Activated CD4-positive, CD25-positive, alpha-beta regulatory T cell treated with anti-CD3 and anti-CD28 coated beads, Interleukin-2, amount 50 U/mL, for 72 hours (primary cell): ENCODE measurements at places on chromosomes 6 and 20.

DNA sequence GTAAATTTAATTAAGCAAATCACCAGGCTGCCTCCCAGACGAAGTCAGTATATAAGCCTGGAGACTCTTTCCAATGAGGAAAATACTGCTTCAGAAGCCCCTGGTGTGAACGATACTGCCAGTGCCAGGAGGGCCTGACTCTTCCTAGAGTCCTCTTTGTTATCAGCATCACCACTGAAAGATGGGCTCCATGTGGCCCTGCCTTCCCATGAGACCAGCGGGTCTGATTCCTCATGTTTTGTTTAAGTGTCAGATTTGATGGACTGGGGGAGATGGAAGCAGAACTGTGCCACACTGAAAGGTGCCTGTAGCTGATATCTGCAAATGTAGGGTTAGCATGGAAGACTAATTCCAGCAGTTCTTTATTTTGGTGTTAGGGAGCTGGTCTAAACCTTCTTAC is 7.9 kb downstream of the NQO2 start:
- DNase-seq: no peak

DNA sequence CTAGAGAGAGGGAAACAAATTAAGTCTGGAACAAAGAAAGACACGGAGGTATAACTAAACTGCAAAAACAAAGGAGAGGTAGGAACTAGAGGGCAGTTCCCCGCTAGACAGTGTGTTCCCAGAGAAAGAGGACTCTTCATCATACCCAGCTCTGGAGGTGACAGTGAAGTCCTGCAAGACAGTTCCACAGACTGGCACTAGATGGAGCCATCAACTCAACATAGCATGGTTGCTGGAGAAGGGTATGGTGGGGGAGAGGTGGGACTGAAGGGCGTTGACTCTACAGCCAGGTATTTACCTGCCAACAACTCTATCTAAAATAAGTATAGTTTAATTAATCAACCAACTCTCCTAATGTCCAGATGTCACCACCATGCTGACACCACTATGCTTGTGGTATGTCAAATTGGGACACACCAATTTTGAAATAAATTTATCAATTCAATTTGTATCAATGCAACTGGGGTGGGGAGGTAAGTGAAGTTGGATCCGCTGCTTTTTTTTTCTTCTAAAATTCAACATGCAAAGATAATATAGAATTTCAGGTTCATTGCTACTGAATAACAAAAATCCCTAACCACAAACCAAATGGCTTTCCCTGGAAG is 9.7 kb downstream of the BACH2 start:
- DNase-seq: peak; percentile 62

DNA sequence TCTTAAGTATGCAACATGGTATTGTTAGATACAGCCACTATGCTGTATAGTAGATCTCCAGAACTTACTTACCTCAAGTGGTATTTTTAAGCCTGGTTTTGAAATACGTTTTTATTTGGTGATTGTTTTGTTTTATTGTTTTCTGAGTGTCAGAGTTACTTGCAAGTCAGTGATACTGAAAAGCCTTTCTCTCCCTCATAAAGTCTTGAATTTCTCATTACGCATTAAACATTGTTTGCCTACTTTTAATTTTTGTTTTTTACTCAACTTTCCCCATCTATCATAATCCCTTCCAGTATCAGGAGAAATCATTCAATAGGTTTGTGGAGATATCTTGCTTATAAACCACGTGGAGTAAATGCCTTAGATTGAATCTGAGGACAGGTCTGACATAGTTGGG is 214.9 kb downstream of the DOK5 start:
- no peak for DNase-seq

DNA sequence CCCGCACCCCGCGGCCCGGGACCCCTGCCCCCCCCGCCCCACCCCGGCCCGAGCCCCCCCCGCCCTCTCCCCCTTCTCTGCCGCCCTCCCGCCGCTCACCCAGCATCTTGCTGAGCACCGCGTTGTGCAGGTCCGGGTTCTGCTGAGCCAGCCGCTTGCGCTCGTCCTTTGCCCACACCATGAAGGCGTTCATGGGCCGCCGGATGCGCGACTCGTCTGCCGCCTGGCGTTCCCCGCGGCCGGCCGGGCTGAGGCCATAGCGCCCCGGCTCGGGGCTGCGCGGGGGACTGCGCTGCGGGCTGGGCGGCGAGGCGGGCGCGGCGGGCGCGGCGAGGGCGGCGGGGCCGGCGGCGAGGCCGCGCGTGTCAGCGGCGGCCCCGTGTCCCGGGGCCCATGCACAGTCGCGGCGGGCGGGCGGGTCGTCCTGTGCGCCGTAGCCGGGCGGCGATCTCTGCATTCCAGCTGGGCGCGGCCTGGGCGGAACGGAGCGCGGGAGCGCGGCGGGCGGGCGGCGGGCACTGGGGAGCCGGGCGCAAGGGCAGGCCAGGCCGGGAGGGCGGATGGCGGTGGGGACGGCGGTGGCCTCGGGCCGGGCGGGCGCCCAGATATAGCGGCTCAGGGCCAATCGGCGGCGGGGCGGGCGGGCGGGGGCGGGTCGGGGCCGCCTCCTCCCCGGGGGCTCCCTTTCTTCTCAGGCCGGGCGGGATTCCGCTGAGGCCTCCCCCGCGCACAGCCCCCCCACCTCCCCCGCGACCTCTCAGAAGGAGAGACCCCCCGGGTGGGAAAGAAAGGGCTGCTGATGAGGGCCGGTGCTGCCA is at the start of gene SOX18:
SOX18 (minus strand) TSS at position 580 of the 818 bp plus-strand sequence; CDS start at position 457, 123 bp downstream.
- DNase-seq: no peak

- no peak for DNase-seq
Observed at GRCh38 chr6:39932386-39932910, 1.8 kb downstream of the MOCS1 start.

DNA sequence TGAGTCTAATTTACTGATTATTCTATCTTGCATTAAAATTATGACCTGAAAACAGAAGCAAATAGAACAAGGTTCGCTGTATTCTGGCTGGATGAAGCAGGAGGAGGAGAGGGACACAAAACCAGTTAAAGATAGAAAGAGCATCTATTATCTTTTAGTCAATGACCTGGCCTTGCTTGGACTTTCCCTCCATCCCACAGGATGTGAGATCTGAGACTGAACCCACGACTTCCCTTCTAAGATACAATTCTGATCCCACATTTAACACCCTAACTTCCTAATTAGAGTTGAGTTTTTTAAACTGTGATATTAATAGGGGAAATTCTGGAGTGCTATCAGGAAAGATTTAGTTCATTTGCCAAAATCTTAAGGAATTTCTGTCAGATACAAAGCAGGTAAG is 3.1 kb upstream of the HLA-DQA2 start:
- no peak for DNase-seq

- no peak for DNase-seq
Observed at GRCh38 chr20:30919514-30920188, 337.8 kb upstream of the DEFB115 start.

DNA sequence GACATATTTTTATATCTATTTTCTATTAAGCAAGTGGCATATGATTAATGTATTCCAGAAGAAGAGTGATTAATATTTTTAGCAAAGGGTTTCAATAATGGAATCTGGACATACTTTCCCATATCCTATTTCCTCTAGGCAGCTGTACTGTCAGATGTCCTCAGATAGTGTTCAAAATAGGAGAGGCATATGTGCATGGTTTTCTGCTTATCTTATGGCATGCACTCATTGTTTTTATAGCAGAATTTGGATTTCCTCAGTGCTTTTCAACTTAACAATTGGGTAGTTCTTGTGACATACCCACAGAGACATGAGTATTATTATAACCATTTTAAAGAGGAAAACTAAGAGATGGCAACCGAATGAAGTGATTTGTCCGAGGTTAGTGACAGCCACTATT is 12.6 kb upstream of the SLC17A5 start:
- DNase-seq: no peak

GRCh38 chr6:21845018-21845417 is 251.5 kb downstream of the SOX4 start:
- DNase-seq: no peak

GRCh38 chr6:108423982-108424705 is 129.3 kb downstream of the AFG1L start:
- no peak for DNase-seq

- no peak for DNase-seq
Observed at GRCh38 chr20:6122873-6123648, at the start of gene FERMT1. FERMT1 (minus strand) TSS chr20:6123030; CDS start chr20:6119554, 3,476 bp downstream.

DNA sequence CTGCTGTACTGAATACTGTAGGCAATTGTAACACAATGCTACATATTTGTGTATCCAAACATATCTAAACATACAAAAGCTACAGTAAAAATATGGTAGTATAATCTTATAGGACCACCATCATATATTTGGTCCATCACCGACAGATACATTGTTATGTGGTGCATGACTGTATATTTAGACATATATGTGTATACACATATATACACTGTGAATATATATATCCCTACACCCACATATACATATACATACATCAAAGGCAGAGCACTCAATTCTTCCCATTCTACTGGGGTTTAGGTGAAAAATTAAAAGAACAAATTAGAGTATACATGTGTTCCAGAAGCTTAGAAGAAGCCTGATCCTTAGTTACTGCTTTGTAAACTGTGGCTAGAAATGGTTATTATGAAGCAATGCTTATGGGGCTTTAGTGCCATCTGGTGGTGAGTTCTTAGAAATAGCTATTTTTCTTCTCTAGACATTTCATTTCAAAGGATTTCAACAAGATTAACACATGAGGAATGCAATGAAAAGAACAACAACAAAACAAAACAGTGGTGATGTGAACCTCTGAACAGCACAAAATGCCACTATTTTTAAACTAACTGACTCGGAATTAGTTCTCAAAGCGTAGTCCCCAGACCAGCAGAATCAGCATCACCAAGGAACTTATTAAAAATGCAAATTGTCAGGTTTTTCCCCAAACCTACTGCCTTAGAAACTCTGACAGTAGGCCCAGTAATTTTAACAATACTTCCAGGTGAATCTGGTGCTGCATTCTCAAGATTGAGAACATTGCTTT is 38.0 kb downstream of the PKHD1 start:
- no peak for DNase-seq

DNA sequence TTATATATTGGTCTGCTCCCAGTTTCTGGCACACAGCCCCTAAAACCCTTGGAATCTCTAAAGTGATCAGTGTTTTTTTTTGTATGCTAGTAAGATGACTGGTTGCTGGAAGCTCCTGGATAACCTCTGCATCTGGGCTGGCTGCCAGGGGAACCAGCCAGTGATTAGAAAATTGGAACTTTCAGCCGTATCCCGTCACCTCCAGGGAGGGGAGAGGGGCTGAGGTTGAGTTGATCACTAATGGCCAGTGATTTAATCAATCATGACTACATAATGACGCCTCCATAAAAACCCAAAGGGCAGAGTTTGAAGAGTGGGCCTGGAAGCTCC is 48.0 kb upstream of the NOP56 start:
- no peak for DNase-seq

- no peak for DNase-seq
Observed at GRCh38 chr20:55353206-55353605, 652.1 kb downstream of the CBLN4 start.

- DNase-seq: no peak
Observed at GRCh38 chr20:47785854-47786764, 828 bp upstream of the SULF2 start.
